ENCODE measurements at places on chromosomes 12 and 14.

GRCh38 chr12:114746297-114747011 is 62.5 kb upstream of the TBX3 start:
- DNase-seq, result no peak

DNA sequence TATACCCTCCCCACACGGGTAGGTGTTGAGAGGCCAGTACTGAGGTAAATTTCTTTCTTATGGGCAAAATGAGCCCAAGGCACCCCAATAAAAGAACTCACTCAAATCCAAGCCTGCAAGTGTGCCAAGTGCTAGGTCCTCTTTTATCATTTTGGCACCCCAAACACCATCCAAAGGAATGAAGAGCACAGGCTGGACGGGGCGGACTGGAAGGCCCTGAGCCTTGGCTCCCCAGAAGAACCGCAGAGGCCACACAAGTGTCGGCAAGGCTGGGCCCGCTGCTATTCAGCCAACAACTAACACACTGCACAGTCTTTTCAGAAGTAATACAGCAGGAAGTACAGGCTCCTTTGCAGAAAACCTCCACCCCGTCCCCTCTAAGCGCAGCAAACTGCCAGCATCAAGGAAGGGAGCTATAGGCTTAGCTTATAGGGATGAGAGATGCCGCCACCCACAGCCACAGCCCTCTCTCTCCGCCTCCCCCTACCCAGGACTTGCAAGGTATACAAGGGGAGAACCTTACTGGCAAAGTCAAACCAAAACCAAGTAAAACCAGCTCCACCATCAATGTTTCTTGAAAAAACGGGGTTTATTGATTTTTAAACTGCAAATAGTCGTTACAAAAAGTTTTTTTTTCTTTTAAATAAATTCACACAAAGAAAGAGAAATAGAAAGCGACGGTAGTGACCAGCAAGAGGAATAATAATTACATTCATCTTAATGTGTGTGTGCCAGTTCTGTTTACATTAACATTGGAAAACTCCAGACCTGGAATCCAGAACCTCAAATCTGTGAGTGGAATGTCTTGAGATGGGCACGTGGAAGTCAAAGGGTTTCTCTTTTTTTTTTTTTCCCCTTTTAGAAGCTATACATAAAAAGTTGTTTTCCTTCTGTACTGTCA is 5.5 kb downstream of the ZFP36L1 start:
- peak; percentile 67 for DNase-seq

GRCh38 chr12:86389949-86390348 is 133.8 kb upstream of the MGAT4C start:
- DNase-seq, result no peak

GRCh38 chr12:6182279-6182898 is 17.8 kb upstream of the CD9 start:
- no peak for DNase-seq

DNA sequence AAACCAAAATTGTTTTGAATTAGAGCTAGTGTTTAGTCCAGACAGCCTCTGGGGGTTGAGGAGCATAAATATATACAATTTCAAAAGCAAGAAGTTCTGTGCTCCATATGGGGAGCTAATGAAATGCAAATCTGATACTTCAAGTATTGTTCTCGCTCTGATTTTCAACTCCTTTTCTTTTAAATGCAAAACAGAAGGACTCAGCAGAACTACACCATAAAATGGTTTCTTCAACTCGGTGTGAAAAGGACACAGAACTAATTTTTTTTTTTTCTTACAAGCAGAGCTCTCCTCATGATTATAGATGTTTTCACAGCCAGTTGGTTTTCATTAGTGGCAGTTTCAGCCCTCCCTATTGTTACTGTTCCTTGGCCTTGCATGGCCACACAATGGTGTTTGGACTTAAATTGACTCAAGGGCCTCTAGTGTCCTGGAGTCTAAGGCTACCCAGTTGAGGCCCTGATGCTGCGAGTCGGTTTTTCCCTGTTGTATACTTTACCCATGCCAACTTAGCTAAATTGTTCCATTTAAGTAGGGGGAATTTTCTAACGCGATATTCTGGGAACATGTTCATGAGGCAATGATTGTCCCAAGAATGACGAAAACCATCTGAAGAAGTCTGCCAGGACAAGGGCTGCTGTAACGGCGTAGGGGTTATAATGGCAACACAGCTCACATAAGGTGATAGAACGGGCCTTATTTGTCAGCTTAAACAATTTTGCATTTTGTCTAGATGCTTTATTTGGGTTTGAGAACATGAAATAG is 120.3 kb downstream of the GPR135 start:
- no peak for DNase-seq

GRCh38 chr12:42275499-42275898 is 37.5 kb upstream of the YAF2 start:
- no peak for DNase-seq

DNA sequence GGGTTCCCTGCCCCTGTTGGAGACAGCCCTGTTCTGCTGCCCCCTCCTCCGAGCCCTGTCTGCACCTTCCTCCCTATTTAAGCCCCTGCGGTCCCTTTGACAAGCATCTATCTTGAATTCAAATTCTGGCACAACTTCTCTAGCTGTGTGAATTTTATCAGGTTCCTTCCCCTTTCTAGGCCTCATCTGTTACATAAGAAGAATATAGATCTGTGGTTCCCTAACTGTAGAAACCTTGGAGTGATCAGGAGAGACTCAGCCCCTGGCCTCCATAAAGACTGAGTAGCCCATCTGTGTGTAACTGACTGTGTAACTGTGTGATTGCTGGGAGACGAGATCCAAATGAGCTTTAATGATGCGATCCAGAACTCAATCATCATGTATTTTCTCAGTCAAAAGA is 13.0 kb upstream of the RACGAP1 start:
- no peak for DNase-seq

DNA sequence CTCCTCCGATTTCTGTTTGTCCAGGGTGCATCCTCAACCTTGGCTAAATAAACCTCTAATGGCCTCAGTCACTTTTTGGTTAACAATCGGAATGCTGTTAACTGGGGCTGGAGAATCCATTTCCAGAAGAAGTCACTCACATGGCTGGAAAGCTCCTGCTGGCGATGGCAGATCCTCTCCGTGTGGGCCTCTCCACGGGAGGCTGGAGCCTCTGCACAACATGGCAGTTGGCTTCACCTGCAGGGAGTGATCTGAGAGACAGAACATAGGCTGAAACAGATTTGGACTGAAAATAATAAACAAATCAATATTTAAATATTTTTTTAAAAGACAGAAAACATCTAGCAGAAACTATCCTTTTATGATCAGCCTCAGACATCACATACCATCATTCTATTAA is 66.8 kb upstream of the FICD start:
- peak; percentile 65 for DNase-seq

DNA sequence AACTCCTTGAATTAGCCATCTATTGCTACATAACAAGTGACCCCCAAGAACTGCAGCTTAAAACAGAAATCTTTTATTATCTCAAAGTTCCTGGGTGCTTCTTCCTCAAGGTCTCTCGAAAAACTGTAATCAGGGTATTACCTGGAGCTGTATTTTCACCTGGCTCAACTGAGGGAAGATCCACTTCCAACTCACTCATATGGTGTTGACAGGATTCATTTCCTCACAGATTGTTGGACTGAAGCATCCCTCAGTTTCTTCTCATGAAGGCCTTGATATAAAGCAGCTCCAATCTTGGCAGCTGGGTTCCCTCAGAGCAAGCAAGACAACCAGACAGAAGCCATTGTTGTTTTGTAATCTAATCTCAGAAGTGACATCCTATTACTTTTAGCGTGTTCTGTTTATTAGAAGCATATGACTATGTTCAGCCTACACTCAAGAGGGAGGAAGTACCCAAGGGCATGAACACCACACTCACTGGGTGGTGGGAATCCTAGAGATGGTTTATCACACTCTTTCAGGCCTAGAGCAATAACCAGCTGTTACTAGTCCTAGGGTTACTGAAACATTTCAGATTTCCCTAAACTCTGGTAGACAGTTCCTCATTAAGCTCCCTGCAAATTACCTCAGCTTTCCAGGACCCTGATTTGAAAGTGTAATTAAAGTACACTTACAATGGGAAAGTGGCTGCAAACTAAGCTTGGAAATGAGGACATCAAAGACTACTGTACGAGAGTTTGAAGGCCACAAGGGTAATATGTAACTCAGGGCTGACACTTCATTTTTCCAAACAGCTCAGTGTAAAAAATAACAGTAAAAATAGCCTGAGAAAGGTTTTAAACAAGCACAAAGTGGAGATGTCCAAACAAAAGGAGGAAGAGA is 222.2 kb downstream of the SEC23A start:
- DNase-seq, result no peak

- DNase-seq, result no peak
Observed at GRCh38 chr14:33691907-33692306, 259.0 kb downstream of the EGLN3 start.

GRCh38 chr12:49288412-49288853 is 6.5 kb upstream of the PRPH start:
- DNase-seq, result peak; percentile 74

GRCh38 chr12:91722072-91722471 is 423.6 kb downstream of the BTG1 start:
- no peak for DNase-seq

GRCh38 chr14:22623047-22623446 is 21.1 kb downstream of the OR6J1 start:
- no peak for DNase-seq

DNA sequence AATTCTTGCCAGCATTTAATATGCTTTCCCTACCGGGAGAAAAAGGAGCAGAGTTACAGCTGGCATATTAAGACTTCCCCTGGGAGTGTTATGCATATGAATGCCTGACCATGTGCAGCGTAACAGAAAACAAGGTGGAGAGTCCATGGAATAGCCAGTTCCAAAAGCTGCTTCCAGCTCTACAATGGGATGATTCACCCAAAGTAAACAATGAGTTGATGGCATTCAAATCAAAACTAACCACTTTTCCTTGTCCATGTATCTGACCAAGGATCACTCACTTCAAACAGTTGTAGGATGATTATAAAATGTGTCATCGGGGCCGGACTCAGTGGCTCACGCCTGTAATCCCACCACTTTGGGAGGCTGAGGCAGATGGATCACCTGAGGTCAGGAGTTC is 48.1 kb upstream of the BICDL1 start:
- no peak for DNase-seq

- DNase-seq, result no peak
Observed at GRCh38 chr12:111904446-111904975, 62.5 kb downstream of the MAPKAPK5 start.

- no peak for DNase-seq
Observed at GRCh38 chr12:51139292-51139844, 33.6 kb downstream of the TFCP2 start.

DNA sequence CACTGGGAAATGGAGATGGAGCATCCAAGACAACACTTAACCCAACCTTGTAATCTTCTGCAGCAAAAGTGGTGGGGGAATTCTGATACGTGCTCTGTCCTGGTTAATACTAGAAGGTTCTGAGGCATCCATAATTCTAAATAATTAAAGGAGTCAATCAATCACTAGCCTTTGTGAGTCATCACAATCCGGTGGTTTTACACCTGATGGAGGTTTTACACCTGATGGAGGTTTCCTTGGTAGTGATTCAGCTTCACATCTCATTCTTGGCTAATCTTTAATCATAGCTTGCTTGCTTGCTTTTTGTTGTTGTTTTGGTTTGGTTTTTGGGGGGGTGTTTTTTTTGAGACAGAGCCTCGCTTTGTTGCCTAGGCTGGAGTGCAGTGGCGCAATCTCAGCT is 343.4 kb downstream of the DPF3 start:
- DNase-seq, result no peak

GRCh38 chr12:59055204-59055860 is 135.0 kb upstream of the LRIG3 start:
- DNase-seq, result no peak

GRCh38 chr12:53058674-53059433 is 9.0 kb downstream of the TNS2 start:
- DNase-seq, result no peak

DNA sequence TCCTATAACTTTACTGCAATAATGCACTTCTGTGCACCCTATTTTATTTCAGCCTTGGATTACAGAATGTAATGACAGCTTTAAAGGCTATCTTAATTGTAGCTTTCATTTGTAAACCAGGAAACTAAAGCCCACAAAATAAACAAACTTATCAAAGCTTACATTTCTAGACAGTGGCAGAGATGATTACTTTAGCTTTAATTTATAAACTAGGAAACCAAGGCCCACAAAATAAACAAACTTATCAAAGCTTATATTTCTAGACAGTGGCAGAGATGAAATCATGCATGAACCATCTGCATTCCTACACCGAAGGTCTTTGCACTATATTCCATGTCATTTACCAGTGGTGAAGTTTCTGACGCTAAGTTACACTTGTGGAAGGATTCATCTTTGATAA is 74.4 kb downstream of the PRKD1 start:
- no peak for DNase-seq

- DNase-seq, result no peak
Observed at GRCh38 chr12:2963760-2964292, 4.6 kb downstream of the TEAD4 start.

GRCh38 chr12:27580561-27581330 is 56.7 kb downstream of the PPFIBP1 start:
- no peak for DNase-seq

- peak; percentile 32 for DNase-seq
Observed at GRCh38 chr12:92426332-92426731, 276.5 kb upstream of the PLEKHG7 start.

DNA sequence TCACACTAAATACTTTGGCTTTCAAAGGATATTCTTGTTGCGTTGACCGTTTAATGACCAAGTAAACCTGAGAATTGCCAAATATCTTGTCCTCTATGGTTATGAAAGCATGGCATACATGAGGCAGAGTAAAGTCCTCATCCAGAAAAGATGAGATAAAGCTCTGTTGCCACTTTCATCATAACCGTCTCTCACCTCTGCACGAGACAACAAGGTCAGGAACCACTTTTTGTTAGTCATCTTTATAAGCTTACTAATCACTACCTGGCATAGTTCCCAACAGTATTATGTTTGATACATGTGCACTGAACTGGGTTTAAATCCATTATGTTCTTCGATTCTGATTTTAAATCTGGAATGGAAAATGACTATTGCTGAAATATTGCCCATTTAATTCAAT is 31.3 kb downstream of the PTPRB start:
- DNase-seq, result no peak

DNA sequence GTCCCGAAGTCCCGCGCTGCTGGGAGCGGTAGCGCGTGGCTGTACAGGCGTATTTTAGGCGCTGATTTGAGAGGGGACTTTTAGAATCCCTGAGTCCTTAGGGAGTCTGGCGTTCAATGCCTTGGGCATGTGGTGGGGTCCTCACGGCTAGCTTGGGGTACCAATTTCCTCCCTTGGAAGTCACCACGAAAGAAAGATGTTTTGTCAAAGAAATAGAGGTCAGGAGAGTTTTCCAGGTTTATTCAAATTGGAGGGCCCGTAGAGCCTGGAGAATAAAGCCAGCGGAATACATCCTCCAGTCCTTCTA is 63.9 kb downstream of the KLHL28 start:
- peak; percentile 63 for DNase-seq

- no peak for DNase-seq
Observed at GRCh38 chr14:89992273-89992672, 36.5 kb downstream of the TDP1 start.

GRCh38 chr12:97567619-97568110 is 105.1 kb downstream of the RMST start:
- DNase-seq, result no peak

- DNase-seq, result no peak
Observed at GRCh38 chr14:92847278-92847677, 53.2 kb downstream of the GOLGA5 start.
